HFFc6 (cell line): ENCODE measurements at places on chromosomes 5 and 9.

- peak; percentile 86 for DNase-seq
Measured at GRCh38 chr9:4137681-4138099, 162.2 kb downstream of the GLIS3 start.

- DNase-seq = peak; percentile 98
Measured at GRCh38 chr9:121278477-121279261, 10.7 kb downstream of the GSN start.

GRCh38 chr5:102799017-102799416, 43.9 kb downstream of the PAM start:
- no peak for DNase-seq

- no peak for DNase-seq
Measured at GRCh38 chr9:100029251-100029650, 69.5 kb downstream of the ERP44 start.

DNA sequence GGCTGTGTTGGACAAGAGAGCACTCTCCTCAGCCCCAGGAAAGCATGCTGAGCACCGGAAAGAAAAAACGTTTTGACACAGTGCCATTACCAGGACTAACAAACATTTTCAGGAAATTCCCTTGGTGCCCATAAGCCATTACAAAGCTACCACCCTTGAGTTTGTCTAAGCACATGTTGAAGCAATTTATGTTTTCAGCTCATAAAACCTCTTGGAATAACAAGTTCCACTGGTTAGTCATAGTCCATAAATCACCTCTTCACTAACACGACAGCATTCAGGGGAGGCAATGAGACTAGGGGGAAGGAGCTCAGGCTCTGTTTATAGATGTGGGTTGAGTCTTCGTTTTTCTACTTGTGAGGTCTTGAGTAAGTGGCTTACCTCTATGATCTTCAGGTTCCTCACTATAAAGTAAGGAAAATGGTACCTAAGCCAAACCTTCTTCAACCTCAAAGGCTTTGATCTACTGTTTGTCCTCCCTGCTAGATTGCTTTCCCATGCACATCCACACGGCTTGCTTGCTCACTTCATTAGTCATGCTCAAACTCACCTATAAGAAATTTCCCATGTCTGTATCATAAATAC, 65.4 kb downstream of the DRD1 start:
- peak; percentile 46 for DNase-seq

DNA sequence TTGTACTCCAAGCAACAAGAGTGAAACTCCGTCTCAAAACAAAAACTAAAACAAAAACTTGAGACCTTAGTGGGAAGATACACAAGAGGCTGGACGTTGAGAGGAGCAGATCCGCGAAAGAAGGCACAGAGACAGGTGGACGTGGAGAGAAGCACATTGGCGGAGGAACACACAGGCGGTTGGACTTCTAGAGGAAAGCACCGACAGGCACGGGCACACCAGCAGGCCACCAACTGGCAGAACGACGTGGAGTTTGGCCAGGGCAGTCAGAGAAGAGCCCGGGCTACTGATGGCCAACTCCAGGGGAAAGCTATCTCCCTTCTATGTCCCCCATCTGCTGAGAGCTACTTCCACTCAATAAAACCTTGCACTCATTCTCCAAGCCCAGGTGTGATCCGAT, 482.7 kb downstream of the GABRG2 start:
- DNase-seq = no peak

DNA sequence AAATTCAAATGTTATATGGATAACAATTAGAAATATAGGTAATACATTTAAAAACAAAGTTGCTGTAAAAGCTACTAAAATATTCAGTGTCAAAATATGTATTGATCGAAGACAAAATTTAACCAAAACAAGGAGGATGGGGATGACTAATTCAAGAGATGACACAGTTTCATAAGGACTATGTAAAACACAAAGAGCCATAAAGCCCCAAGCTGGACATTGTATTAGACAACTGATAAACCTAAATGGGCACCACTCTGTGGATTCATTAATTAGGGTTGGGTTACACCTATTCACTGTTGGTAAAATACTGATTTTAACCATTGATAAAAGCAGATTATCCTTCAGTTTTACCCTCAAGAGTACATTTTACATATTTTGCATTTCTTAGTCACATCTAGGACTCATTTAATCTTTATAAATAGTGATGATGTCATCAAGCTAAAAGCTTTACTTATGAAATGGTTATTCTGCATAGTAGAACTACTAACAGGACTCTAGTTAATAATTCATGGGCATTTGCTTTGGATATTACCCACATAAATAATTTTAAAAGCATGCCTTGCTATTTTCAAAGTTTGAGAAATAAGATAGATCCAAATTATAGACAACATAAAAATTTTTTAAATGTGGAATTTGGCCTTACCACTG, 13.7 kb downstream of the TUT7 start:
- no peak for DNase-seq

DNA sequence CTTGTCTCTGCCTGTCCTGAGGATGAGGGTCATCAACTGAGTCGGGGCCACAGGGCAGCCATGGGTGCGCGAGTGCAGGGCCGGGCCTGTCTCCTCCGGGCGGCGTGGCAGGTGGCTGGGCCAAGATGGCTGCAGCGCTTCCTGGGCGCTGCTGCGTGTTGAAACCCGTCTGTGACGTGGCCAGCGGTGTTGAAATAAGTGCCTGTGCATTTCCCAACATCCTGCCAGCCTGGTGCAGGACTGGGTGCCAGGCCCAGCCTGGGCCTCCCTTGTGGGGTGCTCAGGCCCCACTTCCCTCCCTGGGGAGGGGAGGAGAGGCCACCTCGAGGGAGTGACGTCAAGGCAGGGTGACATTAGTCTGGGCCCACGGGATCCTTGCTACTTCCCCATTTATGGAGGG, 45.5 kb downstream of the RXRA start:
- no peak for DNase-seq

DNA sequence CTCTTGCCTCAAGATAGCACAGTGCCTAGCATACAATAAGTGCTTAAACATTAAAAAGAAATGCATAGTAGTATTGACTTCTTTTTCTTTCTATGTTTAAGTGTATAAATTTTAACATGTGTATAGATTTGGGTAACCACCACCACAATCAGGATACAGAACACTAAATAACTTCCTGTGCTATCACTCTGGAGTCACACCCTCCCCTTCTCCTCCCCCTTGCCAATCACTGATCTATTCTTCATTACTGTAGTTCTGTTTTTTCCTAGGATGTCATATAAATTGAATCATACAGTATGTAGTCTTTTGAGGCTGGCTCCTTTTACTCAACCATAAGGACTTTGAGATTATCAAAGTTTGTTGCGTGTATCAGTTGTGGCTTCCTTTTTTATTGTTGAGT, 68.5 kb downstream of the OSTF1 start:
- DNase-seq = no peak

GRCh38 chr9:122179690-122180074, 20.0 kb downstream of the MORN5 start:
- DNase-seq = no peak

GRCh38 chr5:32074401-32074800, 99.7 kb downstream of the GOLPH3 start:
- no peak for DNase-seq

- DNase-seq = no peak
Measured at GRCh38 chr9:103992938-103993579, 101.0 kb upstream of the SMC2 start.

DNA sequence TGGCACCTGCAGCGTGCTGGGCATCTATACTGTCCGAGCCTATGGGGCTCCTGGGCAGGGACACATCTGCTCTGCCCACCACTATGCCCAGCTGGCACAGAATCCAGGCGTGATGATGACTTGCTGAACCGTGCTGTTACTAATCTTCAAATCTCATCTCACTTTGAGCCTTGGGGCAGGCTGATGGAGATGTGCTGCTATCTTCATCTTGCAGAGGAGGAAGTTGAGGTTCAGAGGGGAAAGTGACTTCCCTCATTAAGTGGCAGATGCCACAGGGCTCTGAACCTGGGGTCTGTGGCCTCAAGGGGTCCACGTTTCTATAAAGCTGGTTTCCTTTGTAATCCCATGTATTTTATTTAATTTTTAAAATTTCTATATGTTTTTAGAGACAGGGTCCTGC, 4.7 kb downstream of the SLC2A6 start:
- DNase-seq = no peak

GRCh38 chr5:118095115-118095514, 893.2 kb downstream of the DTWD2 start:
- DNase-seq = no peak

GRCh38 chr9:6968271-6968670, 210.5 kb downstream of the KDM4C start:
- peak; percentile 42 for DNase-seq

GRCh38 chr5:125310749-125311148, 564.3 kb upstream of the ZNF608 start:
- DNase-seq = no peak

GRCh38 chr5:169921384-169921783, 58.9 kb downstream of the INSYN2B start:
- no peak for DNase-seq

GRCh38 chr5:168291342-168291963, at the start of gene WWC1:
Gene WWC1, plus strand, starts transcription at chr5:168291645. Its CDS starts 508 bp downstream, at chr5:168292153.
- DNase-seq = no peak

GRCh38 chr9:134406366-134407120, 80.3 kb downstream of the RXRA start:
- DNase-seq = no peak

- no peak for DNase-seq
Measured at GRCh38 chr9:125477089-125477544, 215.5 kb downstream of the GAPVD1 start.

DNA sequence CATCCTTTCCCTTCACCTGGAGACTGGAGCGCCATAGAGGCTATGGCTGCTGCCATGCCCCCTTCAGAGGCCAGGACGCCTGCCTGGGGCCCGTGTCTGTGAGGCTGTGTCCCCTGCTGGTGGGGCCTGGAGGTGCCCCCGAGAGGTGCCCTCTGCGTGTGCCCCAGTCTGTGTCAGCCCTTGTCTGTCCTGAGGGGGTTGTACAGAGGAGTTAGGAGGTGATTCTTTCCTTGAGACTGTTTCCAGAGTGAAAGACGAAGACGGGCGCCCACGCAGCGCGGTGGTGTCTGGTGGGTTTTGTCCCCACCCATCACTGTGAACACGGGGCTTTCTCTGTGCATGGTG, 24.6 kb downstream of the TRAF2 start:
- DNase-seq = no peak

GRCh38 chr9:107237873-107238272, 45.2 kb upstream of the RAD23B start:
- DNase-seq = no peak

- no peak for DNase-seq
Measured at GRCh38 chr9:89999534-90000370, 394.9 kb downstream of the GADD45G start.

- DNase-seq = no peak
Measured at GRCh38 chr9:93579711-93580516, 3.5 kb downstream of the PHF2 start.

GRCh38 chr5:38607396-38607795, 51.0 kb upstream of the LIFR start:
- peak; percentile 52 for DNase-seq

GRCh38 chr5:129943936-129944335, 39.7 kb downstream of the CHSY3 start:
- DNase-seq = no peak

GRCh38 chr5:7842531-7842930, 8.4 kb downstream of the CFAP90 start:
- DNase-seq = no peak

DNA sequence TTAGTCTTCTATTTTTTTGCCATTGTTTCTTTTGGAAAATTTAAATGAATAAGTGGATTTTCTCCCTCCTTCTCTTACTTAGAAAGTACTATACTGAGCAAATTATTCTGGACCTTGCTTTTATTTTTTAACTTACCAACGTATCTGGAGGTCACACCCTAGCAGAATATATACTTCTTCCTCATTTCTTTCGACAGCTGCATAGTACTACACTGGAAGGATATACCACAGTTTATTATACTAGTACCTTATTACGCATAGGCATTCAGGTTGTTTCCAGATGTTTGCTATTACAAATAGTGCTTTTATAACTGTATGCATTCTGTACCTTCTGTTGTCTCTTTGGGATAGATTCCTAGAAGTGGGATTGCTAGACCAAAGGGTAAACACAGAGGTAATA, 16.7 kb downstream of the RC3H2 start:
- DNase-seq = no peak

DNA sequence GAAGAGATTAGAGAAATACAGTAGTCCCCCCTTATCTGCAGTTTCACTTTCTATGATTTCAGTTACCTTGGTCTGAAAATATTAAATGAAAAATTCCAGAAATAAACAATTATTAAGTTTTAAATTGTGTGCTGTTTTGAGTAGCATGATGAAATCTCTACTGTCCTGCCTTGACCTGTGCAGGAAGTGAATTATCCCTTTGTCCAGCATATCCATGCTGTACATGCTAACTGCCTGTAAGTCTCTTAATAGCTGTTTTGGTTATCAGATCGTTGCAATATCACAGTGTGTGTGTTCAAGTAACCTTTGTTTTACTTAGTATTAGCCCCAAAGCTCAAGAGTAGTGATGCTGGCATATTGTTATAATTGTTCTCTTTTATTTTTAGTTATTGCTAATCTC, 11.2 kb upstream of the JAK2 start:
- DNase-seq = no peak

GRCh38 chr9:76619197-76619596, 145.0 kb upstream of the PCA3 start:
- no peak for DNase-seq

- no peak for DNase-seq
Measured at GRCh38 chr9:124450931-124451661, 845 bp downstream of the ADGRD2 start.

GRCh38 chr5:77029376-77029885, 773 bp upstream of the AGGF1 start:
- DNase-seq = no peak
